ENCODE measurements at places on chromosomes 1 and 21.

DNA sequence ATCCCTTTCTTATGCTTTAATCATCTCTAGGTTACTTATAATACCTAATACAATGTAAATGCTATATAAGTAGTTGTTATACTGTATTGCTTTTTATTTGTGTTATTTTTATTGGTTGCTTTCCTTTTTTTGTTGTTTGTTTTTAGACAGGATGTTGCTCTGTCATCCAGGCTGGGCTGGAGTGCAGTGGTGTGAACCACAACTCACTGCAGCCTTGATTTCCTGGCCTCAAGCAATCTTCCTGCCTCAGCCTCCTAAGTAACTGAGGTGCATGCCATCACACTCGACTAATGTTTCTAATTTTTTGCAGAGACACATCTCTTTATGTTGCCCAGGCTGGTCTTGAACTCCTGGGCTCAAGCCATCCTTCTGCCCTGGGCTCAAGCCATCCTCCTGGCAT is 26.9 kb downstream of the KRTAP19-8 start:
- no peak for DNase-seq

DNA sequence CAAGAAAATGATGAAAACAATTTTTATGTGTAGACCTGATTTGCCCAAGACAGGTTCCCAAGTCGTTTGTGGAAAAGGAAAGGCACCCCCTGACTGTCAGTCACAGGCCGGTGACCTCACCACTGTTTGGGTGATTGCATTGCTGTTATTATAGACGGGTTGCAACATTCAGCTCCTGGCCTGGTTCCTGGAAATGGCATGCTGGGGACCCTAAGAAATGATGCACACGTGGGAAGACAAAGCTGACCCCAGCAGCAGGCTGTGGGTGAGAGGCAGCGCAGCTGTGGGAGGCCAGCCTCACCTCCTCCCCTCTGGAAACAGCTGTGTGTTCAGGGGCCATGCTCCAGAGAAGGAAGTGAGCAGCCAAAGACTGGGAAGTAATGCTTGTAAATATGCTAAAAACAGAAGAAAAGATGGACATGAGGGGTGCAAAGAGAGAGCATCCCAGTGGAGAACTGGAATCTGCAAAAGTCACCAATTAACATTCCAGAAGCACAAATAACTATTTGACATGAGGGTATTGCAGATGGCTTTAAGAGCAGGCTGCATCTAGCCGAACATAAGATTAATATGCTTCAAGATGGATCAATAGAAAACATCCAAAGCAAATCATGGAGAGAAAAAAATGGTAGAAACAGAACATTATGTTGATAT is 23.4 kb upstream of the ABCG1 start:
- DNase-seq = no peak

DNA sequence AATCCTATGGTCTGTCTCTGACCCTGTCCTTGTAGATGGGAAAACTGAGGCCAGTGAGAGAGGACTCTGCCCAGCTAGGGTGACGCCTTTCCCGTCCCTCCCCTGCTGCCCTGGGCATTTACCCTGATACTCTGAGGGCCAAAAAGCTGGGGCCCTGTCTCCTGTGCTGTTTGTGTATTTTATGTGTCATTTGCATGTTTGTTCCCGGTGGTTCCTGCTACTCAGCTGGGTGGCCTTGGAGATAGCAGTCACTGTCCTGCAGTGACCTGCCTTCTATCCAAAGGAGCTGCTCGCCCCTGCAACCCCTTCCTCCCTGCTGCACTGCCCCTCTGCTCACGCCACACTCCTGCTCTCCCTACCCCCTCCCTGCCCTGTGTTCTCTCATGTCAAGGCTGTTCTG is 41.1 kb upstream of the KDM4A start:
- no peak for DNase-seq

DNA sequence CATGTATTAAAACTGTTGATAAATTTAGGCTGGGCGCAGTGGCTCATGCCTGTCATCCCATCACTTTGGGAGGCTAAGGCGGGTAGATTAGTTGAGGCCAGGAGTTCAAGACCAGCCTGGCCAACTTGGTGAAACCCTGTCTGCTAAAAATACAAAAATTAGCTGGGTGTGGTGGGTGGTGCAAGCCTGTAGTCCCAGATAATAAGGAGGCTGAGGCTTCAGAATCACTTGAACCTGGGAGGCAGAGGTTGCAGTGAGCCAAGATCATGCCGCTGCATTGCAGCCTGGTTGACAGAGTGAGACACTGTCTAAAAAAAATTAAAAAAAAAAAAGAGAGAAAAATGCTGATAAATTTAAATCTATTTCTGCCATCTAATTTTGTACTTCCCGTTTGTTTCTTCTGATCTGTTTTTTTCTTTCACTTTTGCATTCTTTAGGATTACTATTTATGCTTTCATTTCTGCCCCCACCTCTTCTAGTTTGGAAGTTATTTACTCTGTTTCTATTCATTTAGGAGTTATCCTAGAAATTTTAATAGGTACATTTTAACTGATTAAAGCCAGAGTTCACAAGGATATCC is 3.2 kb upstream of the DENND1B start:
- DNase-seq = no peak

GRCh38 chr21:45769294-45769693 is 125.8 kb downstream of the PCBP3 start:
- peak; percentile 13 for DNase-seq

DNA sequence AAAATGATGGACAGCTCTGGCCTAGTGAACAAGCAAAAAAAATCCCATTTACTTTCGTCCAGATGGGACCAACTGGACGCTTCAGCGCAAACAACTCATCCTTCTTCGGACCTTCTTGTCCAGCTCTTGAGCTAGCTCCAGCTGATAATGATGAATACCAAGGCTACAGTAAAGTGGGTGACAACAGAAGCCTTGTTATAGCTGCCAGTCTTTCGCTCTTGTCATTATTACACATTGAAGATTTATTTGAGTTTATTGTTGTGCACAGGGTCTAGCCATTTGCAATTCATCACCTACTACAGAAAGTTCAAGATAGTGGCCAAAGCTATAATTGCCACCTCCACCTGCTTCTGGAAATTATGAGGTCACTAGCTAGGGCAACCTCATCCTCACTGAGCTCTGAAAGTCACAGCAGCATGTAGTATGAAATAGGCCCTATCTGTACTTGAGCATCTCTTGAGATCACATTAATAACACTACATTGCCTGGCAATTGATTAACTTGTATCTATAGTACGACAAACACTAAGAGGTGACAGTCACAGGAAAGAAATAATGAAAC is 76.9 kb downstream of the GPATCH2 start:
- no peak for DNase-seq

- no peak for DNase-seq
These were observed 6.3 kb upstream of the CD247 start for GRCh38 chr1:167524651-167525050.

DNA sequence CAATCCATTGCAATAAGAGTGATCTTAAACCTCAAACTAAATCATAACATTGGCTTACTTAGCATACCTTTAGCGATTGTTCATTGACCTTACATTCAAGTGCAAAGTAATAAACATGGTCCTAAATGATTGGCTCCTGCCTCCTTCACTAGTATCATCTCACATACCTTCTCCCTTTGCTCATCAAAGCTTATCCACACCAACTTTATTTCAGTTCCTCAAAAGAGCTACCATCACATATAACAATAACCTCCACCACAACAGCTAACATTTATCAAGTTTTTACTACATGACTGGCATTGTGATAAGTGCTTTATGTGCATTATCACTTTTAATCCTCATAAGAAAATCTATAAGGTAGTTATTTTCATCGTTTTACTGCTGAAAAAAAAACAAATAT is 198.8 kb downstream of the COL24A1 start:
- no peak for DNase-seq

- DNase-seq = no peak
These were observed 65.7 kb downstream of the NPHS2 start for GRCh38 chr1:179510038-179510437.

GRCh38 chr1:151839457-151840403 is at the start of gene C2CD4D:
C2CD4D (minus strand) TSS chr1:151839820; CDS start chr1:151838989, 831 bp downstream.
- DNase-seq = peak; percentile 84

GRCh38 chr1:165376041-165376810 is 19.7 kb upstream of the LMX1A start:
- no peak for DNase-seq

- no peak for DNase-seq
These were observed 56.3 kb downstream of the INAVA start for GRCh38 chr1:200951016-200951415.

DNA sequence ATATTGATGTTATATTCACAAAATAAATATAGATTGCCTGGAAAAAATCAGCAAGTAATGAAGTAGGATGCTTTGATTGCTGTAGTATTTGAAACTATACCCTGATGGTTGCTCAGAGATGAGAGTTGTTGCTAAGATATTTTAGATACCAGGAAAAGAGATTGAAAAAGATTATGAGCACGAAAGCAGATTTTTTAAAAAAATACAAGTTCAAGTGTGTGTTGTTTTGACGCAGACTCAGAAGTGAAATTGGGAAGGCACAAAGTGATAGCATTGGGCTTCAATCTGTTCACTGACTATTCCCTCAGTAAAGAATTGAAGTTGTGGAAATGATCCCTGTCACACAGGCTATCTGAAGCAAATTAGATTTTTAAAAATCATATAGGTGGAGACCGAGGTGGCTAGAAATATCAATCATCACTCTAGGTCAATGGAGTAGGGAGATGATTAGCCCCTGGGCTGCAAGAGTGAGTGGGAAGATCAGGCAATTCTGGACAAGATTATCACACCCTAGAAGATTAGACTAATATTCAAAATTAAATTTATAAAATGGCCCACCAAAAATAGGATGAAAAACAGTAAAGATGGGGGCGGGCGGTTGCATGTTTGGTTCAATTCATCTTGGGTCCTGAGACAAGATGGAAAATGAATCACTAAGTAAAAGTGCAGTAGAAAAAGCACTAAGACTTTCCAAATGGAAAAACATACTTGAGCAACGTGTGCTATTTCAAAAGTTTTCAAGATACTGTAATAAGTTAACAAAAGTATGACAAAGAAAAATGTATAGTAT is 41.5 kb upstream of the LRRC8D start:
- no peak for DNase-seq

All from GM10248 (cell line).